HepG2 (cell line): ENCODE measurements at places on chromosomes 3 and 15. TPM values are rescaled to one million over a fixed set of nuclear protein-coding genes. Genes with fewer than 3 reads are reported as not detected.
A peak's percentile ranks its signal among the peaks of the same experiment; 100 is the strongest.

GRCh38 chr3:177606891-177607290 is 409.6 kb upstream of the TBL1XR1 start:
- peak; percentile 52 for DNase-seq

GRCh38 chr3:52097851-52098507 is 41.6 kb upstream of the DUSP7 start:
- DNase-seq: no peak

GRCh38 chr15:99454941-99455788 is 110.6 kb upstream of the MEF2A start:
- DNase-seq: peak; percentile 49

GRCh38 chr3:5465183-5465582 is 277.7 kb downstream of the EDEM1 start:
- DNase-seq: no peak

DNA sequence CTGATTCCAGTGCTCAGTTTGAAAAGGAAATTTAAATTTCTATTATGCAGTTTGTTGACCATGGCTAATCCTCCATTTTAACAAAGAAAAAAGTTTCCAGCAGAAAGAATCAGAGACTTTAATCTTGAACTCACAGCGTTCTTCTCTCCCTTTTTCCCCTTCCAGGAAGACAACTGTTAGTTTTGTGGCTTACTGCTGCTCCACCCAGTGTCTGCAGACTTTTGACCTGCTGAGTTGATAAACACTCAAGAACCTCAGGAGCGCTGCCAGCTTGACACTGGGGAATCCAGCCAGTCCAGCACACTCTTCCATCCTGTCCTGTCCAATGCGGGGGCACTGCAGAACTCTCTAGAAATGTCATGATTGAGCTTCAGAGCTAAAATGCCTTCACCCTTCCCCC is 134.6 kb downstream of the LRRC28 start:
- DNase-seq: peak; percentile 51

- DNase-seq: no peak
These were observed 64.9 kb upstream of the KLHL25 start for GRCh38 chr15:85859671-85860070.

DNA sequence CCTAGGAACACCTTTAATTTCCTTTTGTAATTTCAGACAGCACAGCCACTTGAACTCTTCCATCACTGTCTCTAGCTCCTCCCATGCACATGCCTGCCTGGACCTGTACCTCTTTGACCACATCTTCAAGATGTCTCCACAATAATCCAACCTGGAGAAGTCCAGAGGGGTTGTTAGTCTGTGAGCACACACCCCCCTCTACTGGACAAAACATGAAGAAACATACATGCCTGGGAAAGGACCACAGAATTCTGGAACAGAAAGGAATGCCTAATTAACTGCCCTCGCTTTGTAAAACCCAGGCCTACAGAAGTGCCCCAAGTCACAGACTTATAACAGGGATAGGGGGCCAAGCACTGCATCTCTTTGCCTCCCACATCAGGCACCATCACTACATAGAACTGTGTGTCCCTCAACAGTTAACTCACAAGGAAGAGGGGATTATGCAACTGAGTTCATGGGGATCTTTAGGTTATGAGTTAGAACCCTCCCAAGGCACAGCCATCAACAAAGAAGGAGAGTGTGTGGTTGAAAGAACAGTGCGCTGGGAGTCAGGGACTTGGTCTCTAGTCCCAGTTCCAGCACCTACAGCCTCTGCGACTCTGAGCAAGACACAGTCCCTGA is 61.7 kb downstream of the FMN1 start:
- peak; percentile 31 for DNase-seq

GRCh38 chr3:43747641-43748040 is 56.9 kb downstream of the ABHD5 start:
- no peak for DNase-seq

DNA sequence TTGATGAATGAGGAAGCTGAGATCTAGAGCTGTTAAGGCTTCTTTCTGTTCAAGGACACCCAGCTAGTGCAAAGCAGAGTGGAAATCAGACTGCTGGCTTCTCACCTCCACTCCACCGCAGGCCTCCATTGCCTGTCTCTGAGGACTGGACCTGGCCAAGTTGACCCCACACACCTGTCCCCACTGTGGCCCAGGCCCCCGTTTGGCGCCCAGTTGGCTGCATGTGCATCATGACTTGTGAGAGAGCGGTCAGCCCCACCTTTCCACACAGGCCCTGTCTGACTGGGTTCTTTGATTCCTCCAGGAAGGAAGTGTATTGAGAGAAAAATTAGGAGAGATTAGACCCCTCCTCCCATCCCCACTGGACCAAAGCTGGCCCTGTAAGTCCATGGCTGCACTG is 206.3 kb upstream of the TLE3 start:
- no peak for DNase-seq

DNA sequence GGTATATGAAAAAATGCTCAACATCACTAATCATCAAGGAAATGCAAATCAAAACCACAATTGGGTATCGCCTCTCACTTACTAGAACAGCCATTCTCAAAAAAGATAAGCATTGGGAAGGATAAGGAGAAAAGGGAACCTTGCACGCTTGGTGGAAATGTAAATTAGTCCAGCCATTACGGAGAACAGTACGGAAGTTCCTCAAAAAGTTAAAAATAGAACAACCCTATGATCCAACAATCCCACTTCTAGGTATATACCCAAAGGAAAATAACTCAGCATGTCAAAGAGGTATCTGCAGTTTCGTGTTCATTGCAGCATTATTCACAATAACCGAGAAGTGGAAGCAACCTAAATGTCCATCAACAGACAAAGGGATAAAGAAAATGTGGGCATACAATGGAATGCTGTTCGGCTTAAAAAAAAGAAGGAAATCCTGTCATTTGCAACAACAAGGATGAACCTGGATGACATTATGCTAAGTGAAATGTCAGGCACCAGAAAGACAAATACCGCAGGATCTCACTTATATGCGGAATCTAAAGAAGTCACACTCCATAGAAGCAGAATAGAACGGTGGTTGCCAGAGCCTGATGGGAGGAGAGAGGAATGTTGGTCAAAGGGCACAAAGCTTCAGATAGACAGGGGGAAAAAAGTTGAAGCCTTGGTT is 11.7 kb upstream of the CMTM7 start:
- DNase-seq: no peak

DNA sequence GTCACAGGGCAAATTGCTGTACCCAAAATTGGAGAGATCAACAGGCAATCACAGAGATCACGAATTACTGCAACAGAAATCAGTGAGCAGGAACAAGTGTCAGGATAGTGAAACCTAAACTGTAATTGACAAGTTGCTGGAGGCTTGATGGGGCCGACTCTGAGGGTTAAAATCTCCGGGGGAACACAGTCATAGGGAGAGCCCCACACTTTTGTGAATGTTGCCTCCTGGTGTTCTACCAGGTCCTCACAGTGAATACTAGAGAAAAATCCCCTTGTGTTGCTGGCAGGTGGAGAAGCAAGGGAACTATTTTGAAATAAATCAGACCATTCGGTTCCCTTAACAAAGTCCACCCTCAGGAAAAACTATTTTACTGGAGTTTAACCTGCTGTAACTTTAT is 697.5 kb upstream of the CBLB start:
- no peak for DNase-seq

DNA sequence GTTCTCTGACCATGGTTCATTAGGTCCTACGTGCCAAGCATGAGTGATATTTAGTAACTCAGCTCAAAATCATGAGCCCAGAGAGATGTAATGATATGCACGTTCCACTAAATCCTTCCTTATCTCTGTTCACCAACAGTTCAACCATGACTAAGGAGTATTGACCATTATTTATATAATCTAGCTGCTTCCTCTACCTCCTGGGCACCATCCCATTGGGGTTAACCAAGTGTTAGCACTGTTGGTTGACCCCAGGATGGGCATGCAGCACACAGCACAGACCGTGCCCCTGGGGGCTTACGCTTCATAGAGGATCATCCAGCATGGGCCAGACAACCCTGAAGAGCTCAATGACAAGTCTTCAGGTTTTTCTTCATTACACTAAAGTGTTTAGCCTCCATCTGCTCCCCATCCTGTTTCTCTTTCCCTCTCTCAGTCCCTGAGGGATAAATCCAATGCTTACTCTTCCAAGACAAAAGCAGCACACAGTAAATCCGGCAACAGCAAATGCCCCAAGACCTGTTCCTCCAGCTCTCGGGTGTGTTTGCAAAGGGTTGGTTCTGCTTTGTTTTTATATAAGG is 10.4 kb downstream of the FAM174B start:
- DNase-seq: no peak

GRCh38 chr3:73719861-73720260 is 95.1 kb upstream of the PDZRN3 start:
- no peak for DNase-seq

GRCh38 chr3:197468866-197469382 is 86.8 kb downstream of the BDH1 start:
- peak; percentile 83 for DNase-seq

GRCh38 chr3:55059027-55059629 is 131.3 kb upstream of the LRTM1 start:
- DNase-seq: no peak

DNA sequence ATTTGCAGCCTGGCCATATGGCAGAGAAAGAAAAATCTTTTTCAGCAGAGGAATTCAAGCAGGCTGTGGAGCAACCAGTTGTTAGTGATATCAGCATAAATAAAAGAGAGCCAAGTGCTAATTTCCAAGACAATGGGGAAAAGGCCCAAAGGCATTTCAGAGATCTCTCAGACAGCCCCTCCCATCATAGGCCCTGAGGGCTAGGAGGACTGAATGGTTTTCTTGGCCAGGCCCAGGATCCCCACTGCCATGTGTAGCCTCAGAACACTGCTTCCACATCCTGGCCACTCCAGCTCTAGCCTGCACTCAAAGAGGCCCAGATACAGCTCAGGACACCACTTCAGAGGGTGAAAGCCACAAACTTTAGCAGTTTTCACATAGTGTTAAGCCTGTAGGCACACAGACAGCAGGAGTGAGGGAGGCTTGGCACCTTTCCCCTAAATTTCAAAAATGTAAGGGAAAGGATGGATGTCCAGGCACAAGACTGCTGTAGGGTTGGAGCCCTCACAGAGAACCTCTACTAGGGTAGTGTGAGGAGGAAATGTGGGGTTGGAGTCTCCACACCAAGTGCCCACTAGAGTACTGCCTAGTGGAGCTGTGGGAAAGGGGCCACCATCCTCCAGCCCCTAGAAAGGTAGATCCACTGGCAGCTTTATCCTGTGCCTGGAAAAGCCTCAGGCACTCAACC is 191.4 kb downstream of the TBL1XR1 start:
- no peak for DNase-seq

Gene UBA5
- total RNA-seq: 46.8 and 52.2 TPM in 2 replicates

Gene LRRC2
- total RNA-seq: 0.27 and 0.48 TPM in 2 replicates

Gene GOLGA8Q
- not detected in 2 replicates for total RNA-seq

Gene DYNC1LI1
- total RNA-seq: 37.1 and 51.6 TPM in 2 replicates

Gene MME
- not detected in 2 replicates for total RNA-seq

Gene CAND2
- not detected in 2 replicates for total RNA-seq
